ENCODE measurements at places on chromosomes 5 and 9.

- peak; percentile 50 for ATAC-seq
Observed at GRCh38 chr5:136034492-136034891, 5.7 kb downstream of the TGFBI start.

DNA sequence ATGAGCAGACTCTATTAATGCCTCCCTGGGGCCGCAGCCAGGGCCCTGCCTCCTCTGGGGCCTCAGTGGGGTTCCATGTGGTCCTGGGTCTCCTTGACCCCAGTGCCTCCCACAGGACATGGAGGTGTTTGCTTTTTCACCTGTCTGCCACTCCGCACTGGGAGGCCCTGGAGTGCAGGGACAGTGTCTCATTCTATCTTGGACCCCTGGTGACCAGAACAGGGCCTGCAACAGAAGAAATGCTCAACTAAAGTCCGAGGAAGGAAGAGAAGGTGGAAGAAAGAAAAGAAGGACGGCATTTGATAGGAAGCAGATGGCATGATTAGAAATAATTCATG is 243.2 kb downstream of the CDK5RAP2 start:
- no peak for ATAC-seq

DNA sequence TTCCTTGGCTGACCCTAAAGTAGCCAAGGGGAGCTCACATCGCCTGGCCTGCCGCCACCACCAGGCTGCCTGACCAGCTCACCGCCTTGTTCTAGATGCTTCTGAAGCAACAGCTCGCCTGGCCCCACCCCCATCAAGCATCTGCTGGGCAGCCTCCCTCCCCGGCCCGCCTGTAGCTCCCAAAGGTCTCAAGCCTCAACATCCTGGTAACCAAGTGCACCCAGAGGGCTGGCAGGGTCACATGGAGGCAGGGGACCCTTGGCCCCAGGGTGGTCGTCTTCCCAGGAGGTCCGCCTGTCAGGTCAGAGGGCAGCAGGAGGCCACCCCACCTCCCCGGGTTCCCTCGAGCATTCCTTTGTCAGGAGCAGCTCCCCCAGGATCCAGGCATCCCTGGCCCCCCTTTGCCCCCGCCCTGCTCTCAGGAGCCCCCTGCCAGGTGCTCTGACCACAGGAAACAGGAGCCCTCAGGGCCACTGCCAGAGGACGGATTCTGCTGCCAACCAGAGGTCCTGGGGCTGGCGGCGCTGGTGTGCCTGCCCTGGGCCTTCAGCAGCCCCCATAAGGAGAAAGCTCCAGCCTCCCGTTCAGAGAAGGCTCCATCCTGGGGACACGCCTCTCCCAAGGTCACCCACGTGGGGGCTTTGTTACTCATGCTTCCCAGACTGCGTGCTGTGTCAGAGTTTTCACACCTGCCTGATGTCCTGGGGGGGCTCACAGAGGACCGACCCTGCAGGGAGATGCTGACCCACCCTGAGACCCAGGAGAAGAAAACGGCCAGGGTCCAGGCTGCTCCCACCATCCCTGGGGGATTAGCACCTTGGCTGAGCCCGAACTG is 3.5 kb upstream of the LRRC14B start:
- ATAC-seq = no peak

DNA sequence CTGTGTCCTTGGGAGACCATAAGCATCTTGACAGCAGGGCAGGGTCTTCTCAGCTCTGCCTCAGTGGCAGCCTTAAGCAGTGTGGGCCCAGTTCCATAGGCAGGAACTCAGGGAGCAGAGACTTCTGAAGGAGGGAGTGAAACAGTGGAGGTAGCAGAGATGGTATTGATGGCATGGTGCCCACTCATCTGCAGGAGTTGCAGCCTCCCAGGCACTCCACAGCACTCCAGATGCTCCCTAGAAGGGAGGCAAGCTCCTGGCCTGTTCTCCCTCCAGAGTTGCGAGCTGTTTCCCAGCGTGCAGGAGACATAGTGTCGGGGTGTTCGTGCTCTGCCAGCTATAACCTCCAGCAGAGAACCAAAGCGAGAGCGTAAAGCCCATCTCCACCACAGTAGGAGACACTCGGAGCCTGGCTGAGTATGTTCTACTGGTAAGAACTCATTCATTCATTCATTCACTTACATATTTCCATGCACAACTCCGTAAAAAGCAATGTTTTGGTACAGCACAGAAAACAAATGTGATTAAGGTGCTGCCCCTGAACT is 31.4 kb upstream of the UNC5A start:
- no peak for ATAC-seq

DNA sequence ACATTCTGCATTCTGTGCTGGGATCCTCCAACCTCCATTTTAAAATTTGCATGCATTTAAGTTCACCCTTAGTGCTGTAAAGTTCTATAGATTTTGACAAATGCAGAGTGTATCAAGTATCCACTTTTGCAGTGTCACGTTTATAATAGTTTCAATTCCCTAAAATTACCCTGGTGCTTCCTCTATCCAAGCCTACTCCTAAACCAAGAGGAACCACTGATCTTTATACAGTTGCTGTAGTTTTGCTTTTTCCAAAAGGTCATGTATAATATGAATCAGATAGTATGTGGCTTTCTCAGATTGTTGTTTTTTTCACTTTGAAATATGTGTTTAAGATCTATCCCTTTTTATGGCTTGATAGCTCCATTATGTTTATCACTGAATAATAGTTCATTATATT is 468.4 kb upstream of the CDH6 start:
- no peak for ATAC-seq

GRCh38 chr5:138952962-138953361 is 77.8 kb upstream of the LRRTM2 start:
- ATAC-seq = no peak

DNA sequence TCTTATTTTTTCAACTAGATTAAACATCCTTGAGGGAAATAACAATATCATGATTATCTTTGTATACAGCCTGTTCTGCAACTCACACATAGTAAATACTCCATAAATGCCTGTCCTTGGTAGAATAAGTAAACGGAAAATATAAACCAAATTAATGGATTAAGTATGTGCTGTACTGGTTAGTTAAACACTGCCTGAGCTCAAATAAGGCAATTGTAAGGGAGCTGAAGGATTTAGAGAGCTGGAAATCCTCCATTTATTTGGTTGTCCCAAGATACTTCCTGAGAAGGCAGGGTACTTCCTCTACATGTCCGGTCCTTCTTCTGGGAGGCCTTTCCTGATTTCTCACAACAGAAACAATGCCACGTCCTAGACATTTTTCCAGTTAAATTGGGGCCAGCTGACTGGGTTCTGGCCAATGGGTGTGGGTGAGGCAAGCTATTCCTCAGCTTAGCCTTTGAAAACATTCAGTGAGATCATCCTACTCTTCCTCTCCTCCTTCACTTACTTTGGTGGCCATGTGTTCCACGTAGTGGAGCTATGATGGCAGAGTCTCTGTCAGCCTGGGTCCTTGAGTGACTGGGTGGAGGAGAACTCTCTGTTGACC is 8.5 kb upstream of the C1QTNF3 start:
- ATAC-seq = no peak

DNA sequence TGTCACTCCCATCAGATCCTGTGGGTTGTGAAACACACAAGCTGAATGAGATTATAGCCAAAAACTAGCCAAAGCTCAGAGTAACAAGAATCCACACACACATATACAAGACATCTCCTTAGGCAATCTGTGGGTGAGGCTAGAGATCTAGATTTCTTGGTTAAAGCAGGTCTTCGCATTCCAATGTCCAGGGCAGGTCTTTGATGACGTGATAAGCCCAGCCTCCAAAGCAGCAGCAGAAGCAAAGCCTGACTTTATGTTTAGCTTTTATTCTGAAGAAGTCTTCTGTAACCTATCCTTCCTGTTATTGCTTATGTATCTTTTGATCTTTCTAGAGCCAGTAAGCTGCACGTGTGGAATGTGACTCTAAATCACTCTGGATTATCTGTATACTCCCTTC is 199.1 kb upstream of the SLC30A5 start:
- ATAC-seq = no peak

GRCh38 chr9:87096506-87096905 is 149.2 kb upstream of the GAS1 start:
- no peak for ATAC-seq

DNA sequence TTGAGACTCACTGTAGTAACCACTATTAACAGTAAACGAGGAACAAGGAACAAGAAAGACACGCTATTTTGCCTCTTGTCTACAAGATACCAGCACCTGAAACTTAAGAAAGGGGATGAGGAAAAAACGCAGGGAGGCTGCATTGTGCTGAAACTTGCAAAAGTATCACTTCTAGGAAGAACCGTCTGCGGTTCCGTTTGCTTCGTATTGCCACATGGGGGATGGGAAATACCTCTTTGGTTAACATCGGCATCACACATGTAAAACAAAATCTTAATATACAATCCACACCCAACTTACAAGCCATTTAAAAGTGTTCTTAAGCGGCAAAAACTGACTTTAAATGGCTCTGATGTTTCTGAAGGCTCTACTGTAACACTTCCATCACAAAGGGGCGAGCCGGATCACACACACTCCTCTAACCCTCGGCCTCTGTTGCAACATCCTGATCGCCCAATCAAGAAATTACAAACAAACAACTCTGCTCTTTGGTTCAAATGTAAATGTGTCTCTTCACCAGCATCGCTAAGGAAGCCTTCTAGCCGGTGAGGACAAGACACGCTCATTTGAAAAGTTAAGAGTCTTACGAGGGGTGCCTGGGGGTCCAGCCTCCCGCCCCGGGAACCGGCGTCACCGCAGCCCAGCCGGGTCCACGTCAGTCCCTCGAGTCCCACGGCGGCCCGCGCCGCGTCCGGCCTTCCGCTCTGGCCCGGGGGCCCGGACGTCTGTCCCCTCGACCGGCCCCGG is 621 bp downstream of the SEC16A start:
- no peak for ATAC-seq

GRCh38 chr5:17620627-17621026 is 10.4 kb downstream of the TAF11L12 start:
- no peak for ATAC-seq

- ATAC-seq = no peak
Observed at GRCh38 chr9:126411948-126412284, 85.3 kb downstream of the MVB12B start.

DNA sequence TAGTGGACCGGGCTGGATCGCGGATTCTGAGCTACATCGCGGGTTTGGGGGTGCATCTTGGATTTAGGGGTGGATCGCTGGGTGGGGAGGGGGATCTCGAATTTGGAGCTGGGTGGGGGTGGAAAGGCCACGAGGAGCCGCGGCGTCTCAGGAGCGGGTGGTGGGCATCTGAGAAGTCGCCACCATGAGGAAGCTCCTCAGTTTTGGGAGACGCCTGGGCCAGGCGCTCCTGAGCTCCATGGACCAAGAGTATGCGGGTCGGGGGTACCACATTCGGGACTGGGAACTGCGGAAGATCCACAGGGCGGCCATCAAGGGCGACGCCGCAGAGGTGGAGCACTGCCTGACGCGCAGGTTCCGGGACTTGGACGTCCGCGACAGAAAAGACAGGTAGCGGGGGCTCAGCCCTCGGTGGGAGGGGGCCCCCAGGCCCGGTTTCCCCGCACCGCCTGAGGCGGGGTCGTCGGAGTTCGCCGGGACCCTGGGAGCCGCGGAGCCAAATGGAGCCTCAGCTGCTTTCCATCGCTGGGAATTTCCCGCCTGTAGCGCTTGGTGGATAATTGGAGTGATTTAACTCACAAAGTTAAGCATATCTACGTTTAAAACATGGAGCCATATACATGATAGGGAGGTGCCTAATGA is 376 bp downstream of the ANKRD18B start:
- ATAC-seq = peak; percentile 12

- ATAC-seq = no peak
Observed at GRCh38 chr9:36486329-36486932, 86.3 kb upstream of the MELK start.

DNA sequence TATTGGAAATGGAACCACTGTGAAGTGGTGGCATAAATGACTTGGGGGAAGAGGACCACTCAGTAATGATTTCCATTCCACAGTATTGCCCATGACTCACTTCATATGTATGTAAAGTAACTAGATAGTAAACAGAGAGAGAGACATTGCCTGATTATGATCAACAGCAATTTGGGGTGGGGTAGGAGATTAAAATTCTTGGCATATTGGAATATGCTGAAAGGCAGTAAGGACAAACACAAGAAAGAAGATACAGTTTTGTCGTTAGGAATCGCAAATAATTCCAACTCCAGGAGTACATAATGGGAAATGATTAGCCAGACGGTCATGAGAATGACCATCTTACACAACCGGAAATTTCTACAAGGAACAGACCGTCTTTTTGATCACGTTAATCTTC is 1.5 kb upstream of the HMGCS1 start:
- ATAC-seq = no peak

DNA sequence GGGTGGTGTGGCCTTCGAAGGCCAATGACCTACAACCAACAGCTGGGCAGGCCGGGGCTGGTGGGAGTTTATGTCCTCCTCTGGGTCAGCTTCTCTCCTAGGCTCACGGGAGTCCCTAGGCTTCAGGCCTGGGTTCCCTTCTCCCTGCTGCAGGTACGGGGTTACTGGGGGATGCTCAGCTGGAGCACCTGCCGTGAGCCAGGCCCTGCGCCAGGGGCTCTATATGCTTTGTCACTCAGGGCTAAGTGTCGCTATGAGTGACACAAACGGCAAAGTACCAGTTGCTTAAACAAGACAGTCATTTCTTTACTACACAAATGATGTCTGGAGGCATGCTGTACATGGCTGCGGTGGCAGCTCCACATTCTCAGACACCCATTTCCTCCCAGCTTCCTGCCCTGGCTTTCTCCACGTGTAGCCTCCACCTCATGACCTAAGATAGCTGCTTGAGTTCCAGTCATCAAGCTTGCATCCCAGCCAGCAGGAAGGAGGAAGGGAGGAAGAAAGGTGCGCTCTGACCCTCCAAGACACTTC is 22.5 kb upstream of the NINJ1 start:
- ATAC-seq = peak; percentile 71

GRCh38 chr9:33101104-33101951 is 24.9 kb upstream of the SMU1 start:
- no peak for ATAC-seq

DNA sequence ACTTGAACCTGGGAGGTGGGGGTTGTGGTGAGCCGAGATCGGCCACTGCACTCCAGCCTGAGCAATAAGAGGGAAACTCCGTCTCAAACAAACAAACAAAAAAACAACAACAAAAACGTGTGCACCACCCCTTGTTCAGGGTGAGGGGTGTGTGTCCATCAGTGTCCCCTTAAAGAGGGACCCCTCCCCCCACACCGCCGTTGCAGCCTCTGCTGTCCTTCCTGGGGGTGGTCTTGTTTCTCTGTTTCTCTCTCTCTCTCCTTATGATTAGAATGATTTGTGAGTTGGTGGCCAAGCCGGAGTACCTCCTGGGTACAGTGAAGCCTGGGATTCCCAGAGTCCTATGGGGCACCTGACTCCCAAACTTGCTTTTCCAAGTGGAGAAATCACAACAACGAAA is 49.6 kb downstream of the RGS3 start:
- no peak for ATAC-seq

- ATAC-seq = no peak
Observed at GRCh38 chr9:35353731-35354365, 136.1 kb upstream of the RUSC2 start.

- ATAC-seq = no peak
Observed at GRCh38 chr9:114810614-114811013, 4.8 kb upstream of the TNFSF15 start.

DNA sequence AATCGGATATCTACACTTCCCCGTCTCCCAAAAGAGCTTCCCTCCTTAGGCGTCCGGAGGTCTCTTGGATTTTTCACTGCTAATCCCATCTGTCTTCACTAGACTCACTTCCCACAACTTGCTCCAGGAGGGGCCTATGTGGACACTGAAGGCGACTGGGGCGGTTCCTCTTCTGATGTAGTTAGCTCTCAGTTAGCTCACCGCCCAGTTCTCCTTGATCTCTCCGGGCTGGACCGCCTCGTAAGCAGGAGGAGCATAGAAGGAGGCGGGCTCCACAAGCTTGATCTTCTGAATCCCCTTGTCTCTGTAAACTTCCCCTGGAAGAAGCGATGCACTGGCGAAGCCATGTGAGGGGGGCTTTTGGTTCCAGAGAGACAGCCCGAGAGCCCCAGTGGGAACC is 112.0 kb upstream of the SELENOP start:
- ATAC-seq = no peak
